ENCODE measurements at places on chromosomes 16 and 17.
A peak's percentile ranks its signal among the peaks of the same experiment; 100 is the strongest.

DNA sequence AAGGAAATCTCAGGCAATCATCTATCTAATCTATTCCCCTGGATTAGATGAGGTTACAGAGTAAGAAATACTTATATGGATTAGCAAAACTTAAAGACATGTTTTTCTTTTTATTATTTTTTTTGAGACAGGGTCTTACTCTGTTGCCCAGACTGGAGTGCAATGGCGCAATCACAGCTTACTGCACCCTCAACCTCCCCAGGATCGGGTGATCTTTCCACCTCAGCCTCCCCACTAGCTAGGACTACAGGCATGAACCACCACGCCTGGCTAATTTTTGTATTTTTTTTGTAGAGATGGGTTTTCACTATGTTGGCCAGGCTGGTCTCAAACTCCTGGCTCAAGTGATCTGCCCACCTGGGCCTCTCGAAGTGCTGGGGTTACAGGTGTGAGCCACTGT lies 3.3 kb upstream of the NFE2L1 start:
- DNase-seq, result no peak

DNA sequence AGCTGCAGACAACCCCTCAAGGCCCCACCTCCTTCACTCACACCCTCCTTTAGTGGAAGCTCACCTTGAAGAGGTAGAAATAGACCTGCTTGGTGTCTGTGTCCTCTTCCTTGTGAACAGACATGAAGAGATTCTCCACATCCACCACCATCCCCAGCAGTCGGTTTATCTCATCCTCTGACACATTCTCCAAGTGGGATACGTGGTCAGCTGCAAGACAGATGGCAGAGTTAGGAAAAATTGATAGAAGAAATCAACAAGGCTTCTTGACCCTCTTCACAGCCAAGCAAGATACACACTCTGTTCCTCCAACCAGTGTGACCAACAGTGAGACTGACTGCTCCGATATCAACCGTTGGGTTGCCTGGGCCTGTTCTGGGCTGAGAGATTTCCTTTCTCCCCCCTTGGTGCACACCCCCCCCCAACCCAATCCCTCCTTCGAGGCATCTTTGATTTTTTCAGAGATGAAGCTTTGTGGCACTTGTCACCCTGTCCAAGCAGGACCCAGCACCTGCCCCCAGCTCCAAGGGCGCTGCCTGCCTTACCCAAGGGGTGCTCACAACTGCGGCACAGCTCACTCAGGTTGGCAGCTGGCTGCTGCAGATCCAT lies 902 bp downstream of the KAT2A start:
- DNase-seq, result no peak

DNA sequence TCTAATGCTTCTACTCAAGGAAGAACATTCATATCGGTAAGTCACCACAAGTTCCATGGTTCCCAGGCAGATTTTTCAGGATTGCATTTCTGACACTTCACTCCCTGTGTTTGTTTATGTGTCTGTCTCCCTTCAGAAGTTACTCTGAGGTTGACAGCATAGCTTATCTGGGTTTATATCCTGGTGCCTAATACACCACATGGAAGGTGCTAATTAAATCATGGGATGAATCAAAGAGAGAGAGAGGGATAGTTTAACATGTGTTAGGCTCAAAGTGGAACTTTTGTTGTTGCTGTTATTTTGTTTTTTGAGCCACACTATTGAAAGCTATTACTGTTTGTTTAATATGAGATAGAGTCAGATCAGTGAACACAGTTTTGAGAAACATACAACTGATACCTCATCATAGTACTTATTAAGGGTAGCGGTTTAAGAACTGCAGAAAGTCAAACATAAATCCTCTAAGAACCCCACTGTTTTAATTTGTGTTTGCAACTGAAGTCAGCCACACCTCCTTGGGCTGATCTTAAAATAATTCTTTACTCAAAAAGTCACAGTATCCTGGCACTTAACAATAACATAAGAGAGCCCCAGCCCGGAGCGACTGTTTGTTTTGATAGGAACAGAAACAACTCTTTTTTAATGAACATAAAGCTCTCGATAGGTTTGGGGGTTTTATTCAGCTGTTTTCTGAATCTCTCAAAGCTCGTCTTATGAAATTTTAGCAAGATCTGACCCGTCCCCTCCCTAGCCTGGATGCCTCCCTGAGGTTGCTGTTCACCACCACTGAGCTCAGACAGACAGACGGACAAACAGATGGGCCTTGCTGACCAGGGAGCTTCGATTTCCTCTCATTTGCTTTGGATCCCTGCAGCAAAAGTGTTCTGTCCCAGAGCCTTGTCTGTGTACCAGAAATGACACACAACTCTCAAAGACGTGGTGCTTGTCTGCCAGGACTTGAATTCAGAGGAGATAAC lies 98.3 kb upstream of the MYOCD start:
- DNase-seq, result no peak

- DNase-seq, result no peak
Observed at GRCh38 chr16:72482695-72483094, 310.7 kb upstream of the PMFBP1 start.

- DNase-seq, result no peak
Observed at GRCh38 chr17:28622186-28622585, 8.2 kb upstream of the RSKR start.

- DNase-seq, result peak; percentile 55
Observed at GRCh38 chr17:38676706-38677504, 2.1 kb upstream of the EPOP start.

GRCh38 chr17:3667366-3668278 lies 756 bp downstream of the TAX1BP3 start:
- DNase-seq, result peak; percentile 46

GRCh38 chr17:82686366-82687324 lies 11.9 kb downstream of the RAB40B start:
- DNase-seq, result no peak

DNA sequence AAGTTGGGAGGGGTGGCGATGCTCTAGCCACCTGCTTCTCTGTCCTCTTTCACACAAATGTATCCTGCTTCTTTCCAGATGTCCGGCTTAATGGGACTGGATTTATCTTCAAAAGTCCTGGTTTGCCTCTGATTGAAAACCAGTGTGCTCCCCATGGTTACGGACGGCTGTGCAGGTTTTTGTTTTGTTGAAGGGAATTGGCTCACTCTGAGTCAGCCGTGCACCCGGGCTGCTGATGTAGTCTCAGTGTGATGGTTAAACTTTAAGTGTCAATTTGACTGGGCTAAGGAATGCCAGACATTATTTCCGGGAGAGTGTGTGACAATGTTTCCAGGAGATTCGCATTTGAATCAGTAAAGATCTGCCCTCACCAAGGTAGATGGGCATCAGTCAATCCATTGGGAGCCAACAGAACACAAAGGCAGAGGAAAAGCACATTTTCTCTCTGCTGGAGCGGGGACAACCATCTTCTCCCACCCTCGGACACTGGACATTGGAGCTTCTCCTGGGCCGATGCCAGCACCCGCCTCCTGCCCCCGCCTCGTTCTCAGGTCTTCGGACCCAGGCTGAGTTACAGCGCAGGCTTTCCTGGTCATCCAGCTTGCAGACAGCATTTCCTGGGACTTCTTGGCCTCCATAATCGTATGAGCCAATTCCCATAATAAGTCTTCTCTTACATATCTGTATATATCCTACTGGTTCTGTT lies 126.9 kb upstream of the TNRC6C start:
- DNase-seq, result no peak

GRCh38 chr17:46741122-46741730 lies 77.3 kb downstream of the WNT3 start:
- DNase-seq, result no peak

GRCh38 chr17:2724784-2725164 lies 13.2 kb upstream of the CLUH start:
- no peak for DNase-seq

DNA sequence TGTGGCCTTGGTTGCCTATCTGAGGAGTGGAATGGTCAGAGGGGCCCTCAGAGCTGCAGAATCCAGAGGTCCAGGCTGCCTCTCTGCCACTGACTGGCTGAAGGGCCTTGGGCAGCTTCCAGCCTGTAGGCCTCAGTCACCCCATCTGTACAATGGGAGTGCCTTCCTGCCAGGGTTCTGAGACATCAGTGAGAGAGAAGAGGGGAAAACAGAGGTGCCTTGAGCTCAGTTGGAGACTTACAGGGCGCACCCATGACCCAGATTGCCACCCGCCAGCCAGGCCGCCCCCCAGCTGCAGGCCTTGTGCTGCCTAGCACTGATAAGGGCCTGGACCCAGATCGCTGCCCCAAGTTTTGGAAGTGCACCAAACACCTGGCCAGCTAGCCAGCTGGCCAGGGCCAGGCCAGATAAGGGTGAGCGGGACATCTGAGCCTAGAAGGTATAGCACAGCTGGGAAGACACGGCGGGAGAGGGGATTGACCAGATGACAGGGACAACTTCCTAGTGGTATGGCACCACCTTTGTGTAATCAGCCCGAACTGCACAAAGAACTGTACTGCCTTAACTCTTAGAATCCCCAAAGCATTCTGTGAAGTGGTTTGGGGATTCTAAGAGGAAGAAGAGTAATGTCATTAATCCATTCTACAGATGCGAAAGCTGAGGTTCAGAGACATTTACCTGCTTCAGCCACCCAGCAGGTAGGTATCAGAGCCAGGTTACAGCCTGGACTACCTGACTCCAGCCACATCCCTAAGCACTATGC lies 1.4 kb downstream of the SLC4A1 start:
- no peak for DNase-seq

DNA sequence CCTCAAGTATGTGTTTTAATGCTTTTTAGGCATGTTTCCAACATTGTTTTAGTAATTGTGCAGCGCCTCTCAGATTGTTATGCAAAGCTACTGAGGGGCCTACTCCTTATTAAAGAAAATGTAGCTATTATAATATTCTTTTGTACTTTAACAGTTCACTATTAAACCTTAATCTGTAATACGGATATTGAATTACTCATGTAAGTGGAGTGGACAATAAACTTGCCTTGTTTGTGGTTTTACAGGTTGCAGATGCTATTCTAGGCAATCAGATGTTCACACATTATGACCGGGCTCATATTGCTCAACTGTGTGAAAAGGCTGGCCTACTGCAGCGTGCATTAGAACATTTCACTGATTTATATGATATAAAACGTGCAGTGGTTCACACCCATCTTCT lies 41.0 kb downstream of the PTRH2 start:
- DNase-seq, result no peak

DNA sequence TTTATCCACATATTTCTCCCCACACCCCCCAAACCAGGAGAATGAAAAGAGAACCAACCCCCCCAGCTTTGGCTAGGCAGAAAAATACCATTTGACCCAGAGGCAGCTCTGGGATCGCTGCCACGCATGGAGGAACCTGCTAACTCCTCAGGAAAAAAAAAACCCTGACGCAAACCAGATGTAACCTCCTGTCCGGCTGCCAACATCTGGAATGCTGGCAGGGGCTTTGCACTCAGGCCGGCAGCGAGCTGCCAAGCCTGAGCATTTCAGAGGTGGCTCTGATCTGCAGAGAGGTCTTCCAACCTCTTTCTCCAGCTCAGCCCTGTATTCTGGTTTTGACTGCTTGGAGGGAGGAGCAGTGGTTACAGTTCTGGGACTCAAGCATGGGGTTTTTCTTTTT lies 8.2 kb downstream of the IGFBP4 start:
- DNase-seq, result no peak

- DNase-seq, result peak; percentile 32
Observed at GRCh38 chr17:65554553-65555223, 6.8 kb downstream of the AXIN2 start.

DNA sequence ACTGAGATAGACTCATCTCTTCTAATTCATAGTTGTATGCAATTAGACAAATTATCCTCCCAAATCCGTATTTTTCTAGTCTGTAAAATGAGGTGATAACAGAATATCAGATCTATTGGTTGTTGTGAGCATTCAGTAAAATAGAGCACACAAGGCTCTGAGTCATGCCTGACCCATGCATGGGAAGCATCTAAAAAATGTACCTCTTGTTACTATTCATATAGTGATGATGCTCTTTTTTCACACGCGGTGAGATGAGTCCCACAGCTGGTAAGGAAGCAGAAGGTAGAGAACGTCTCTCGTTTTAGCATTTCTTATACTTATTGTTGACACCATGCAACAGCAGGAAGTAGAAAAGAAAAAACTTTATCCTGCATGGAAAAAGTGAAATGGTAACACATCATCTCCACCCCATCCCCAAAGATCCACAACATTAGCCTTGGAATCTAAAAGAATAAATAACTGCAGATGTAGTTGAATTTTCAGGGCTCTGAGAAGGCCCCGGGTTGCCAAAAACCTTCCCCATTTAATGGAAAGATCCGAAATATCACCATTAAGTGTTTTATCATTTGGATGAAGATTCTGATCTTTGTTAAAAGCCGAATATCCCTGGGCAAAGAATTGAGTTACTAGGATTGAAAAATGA lies 215.6 kb downstream of the TMEM114 start:
- DNase-seq, result no peak

- no peak for DNase-seq
Observed at GRCh38 chr16:6274351-6274750, 1058.3 kb upstream of the RBFOX1 start.

- no peak for DNase-seq
Observed at GRCh38 chr17:65355246-65355645, 206.2 kb downstream of the AXIN2 start.

- DNase-seq, result no peak
Observed at GRCh38 chr17:61904094-61904710, 23.6 kb downstream of the INTS2 start.

All from NCI-H748 treated with DMSO at 0.1 percent for 48 hours (cell line).